ENCODE measurements at places on chromosomes 2 and 18.

GRCh38 chr2:190626641-190627210 is 22.2 kb upstream of the NAB1 start:
- DNase-seq: no peak

- no peak for DNase-seq
These were observed 522.2 kb upstream of the CNTNAP5 start for GRCh38 chr2:123502931-123503330.

DNA sequence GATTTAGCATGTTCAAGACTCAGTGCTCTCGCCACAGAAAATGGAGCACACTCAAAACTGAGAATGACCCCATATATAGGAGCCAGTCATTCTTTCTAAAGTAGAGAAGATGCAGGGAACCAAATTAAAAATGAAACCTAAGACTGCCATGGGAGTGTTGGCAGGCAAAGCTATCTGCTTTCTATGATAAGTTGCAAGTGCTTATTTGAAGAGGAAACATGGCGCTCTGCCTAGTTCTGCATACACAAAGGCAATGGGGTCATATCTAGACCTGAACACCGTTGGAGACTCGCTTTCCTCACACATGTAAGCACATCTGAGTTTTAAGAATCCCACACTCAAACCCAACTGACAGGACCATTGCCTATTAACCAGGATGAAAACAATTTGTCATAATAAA is 292.5 kb downstream of the ALK start:
- no peak for DNase-seq

- no peak for DNase-seq
These were observed 14.5 kb downstream of the SLC39A10 start for GRCh38 chr2:195671563-195671962.

All from hindlimb muscle (tissue), 1 donor.